ENCODE measurements at places on chromosomes 16 and 17.

- DNase-seq, result no peak
These were observed 13.4 kb downstream of the CASC3 start for GRCh38 chr17:40153603-40154236.

- DNase-seq, result no peak
These were observed 157.7 kb downstream of the CDH11 start for GRCh38 chr16:64964126-64964540.

GRCh38 chr17:28467456-28468025 lies 5.9 kb upstream of the SLC13A2 start:
- DNase-seq, result no peak

DNA sequence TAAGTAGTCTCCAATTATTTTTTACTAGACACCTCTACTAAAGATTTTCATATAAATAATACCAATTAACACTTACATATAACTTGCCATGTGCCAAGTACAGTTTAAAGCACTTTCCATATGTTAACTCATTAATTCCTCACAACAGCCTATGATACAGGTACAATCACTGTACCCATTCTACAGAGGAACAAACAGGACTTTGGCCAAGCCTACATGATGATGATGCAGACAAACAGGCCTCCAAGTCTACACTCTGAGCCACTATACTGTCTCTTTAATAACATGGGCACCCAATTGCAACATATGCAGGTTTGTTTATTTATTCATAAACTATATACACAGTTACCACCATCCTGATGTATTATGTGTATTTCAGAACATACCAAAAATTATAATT lies 46.0 kb downstream of the TOX3 start:
- DNase-seq, result no peak

DNA sequence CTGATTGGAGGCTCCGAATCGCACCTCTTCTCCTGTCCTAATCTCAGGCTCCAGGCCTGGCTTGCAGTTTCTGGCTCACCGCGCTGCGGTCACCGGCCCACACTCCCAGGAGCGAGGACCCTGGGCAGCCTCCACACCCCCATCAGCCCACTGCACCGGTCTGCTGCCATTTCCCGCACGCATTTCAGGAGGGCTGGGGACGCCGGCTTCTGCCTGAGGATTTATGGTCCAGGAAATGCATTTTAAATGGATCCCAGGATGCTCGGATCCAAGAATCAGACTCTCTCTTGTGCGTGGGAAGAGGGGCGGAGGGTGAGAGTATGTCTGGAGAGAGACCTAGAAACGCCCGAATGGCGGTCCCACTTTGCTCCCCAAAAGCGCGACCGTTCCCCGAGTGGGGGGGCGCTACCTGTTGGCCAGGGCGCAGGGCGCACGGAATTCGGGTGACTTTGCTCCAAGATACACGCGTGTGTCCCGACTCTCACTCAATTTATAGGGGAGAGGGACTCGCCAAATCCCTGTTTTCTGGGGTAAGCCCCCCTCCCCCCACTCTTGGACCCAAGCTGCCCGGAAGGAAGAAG lies 817 bp upstream of the JPH3 start:
- DNase-seq, result no peak

DNA sequence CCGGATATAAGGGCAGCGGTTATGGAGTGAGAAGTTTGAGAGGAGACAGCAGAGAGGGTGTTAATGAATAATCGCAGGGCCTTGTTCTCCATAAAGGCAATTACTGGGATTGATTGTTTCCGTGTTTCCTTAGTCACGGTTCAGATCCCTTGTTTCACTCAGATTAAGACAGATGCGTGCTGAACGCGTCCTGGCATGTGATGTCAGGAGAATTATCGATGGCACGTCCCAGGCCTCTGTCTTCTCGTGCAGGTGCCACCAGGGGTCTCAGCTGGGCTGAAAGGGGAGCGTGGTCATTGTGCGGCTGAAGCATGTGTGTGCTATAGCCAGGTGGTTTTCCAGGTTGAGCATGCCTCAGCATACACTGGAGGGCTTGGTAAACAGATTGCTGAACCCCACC lies 142.4 kb upstream of the NOL11 start:
- DNase-seq, result no peak
